ENCODE measurements at places on chromosomes 6 and 20.

DNA sequence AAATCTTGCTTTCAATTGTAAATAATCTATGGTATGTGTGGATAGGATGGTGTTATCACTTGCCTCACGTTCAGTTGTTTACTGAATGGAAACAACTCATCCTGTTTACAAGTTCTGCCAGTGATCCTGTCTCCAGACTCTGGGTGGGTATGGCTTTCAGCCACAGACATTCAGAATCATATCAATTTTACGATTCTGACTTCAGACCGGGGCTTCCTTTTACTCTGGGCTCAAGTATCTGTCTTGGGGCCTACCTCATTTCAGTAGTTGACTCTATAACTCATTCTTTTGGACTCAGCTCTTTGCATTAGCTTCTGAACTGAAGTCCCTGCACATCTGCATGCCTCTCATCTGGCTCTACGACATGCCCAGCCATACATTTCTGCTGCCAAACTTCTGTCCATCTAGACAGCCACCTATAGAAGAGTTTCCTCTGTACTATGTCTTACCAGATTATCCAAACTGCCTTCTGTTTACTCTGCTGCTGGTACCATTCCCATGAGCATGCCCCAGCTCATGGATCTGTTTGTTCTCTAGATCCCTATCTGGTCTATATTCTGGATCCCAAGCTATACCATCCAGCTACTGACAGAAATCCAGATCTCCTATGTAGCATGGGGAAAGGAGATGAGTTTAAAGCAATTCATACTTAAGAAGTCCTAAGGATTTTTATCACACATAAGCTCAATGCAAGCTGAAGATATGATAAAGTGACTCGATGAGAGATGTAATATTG, 34.3 kb downstream of the FYN start:
- DNase-seq, result no peak

GRCh38 chr6:21476112-21476511, 117.4 kb upstream of the SOX4 start:
- DNase-seq, result no peak

- DNase-seq, result no peak
These were observed 5.5 kb upstream of the DLL1 start for GRCh38 chr6:170296423-170296745.

DNA sequence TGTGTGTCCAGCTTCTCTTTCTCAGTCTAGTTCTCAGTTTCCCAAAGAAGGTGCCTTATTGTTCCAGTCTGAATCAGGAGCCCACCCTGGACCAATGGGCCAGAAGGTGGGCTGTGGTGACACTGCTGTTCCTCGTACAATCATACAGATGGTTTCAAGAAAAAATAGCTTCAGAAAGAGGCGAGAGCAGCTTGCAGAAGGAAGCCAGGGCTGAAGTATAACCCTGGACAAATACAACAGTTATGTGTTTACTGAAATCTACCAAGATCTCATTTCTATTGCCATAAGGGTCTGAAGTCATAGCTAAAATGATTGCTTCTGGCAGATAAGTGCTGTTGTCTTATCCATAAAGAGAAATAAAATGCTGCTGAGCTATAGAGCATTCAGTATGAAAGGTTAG, 75.4 kb downstream of the PFDN4 start:
- no peak for DNase-seq

DNA sequence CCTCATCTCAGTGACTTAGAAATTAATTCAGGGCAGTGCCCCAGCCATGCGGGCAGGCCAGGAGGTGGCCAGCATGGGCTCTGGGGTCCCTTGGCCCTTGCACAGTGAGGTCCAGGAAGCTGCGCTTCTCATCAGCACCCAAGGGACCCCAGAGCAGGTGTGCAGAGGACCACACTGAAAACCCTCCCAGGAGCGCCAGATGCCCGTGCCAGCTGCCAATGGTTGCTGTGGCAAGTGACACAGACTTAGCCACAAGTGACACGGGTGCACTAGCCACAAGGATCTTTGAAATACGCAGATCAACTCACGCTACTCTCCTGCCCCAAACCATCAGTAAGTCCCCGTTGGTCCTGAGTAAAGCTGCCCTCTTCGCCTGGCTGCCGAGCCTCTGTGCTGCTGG, 88.1 kb downstream of the ERMARD start:
- DNase-seq, result no peak

- no peak for DNase-seq
These were observed 37.0 kb downstream of the DLL1 start for GRCh38 chr6:170253910-170254269.

DNA sequence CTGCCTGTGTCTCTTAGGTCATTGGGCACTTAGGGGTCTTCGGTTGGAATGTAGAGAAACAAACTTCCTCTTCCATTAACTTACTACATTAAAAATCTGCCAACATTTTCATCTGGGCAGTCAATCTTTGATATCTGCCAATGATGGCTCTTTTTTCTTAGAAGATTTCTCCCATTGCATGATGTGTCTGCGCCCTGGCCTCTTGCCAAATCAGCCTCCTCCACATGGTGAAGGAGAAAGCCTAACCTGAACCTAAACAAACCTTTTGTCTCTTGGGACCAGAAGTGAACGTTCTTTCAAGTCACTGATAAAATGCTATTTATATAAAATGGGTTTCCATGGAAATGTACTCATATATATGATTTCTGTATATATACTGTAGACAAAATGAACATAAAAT, 998.9 kb upstream of the GJE1 start:
- DNase-seq, result no peak

DNA sequence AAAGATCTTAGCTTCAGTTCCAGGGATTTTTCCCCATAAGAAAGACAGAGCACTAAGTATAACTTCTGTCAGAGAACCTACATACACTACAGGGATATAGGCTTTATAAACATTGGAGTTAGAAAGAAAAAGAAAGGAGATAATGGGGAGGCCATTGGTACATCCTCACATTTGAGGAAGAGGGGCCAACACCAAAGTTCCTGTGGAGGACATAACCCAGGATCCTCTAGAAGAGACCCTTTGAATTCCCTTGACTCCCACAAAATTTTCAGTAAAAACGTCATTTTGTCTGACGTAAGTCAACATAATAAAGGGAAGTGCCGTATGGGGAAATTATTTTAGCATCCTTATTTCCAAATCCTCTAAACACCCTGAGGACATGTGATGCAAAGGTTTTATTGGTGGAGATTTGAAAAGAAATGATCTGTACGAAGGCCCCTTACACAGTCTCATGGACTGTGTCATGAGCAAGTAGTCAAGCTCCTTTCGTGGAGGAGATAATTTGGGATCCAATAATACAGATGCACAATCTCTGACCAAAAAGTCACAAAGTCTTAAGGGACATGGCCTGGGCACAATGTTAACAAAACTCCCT, 33.2 kb downstream of the HLA-DRA start:
- DNase-seq, result no peak

DNA sequence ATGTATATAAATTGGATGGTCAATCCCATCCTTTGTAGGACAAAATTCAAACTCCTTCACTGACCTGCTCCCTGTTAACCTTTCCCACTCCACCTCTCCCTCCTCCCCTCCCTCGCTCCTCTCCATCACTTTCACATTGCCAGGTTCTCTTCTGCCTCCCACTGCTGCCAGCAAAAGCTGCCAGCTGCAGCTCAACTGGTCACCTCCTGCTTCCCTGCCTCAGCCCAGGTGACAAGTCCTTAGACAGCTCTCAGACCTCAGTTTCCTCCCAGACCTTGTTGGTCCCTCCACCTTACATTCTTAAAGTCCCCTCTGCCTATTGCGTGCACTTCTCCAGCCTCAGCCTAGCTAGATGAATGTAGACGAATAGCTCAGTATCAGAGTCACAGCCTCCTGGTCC, 23.3 kb upstream of the RTF2 start:
- DNase-seq, result no peak

DNA sequence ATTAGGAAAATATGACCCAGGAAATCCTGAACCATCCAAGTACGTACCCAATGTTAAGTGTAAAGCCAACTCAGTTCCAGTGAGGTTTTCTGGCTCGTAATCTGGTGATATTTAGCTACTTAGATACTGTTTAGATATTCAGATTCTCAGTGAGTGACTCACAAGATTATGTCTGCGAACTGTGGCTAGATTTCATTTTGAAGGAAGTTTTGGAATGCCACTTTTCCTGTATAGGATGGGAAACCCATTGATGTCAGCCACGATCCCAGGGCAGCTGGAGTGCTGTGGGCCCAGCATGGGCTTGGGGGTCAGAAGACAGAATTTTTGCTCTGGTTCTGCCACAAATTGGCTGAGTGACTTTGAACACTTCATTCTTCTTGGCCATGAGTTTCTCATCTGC, 76.3 kb downstream of the TMEM170B start:
- DNase-seq, result peak; percentile 97

DNA sequence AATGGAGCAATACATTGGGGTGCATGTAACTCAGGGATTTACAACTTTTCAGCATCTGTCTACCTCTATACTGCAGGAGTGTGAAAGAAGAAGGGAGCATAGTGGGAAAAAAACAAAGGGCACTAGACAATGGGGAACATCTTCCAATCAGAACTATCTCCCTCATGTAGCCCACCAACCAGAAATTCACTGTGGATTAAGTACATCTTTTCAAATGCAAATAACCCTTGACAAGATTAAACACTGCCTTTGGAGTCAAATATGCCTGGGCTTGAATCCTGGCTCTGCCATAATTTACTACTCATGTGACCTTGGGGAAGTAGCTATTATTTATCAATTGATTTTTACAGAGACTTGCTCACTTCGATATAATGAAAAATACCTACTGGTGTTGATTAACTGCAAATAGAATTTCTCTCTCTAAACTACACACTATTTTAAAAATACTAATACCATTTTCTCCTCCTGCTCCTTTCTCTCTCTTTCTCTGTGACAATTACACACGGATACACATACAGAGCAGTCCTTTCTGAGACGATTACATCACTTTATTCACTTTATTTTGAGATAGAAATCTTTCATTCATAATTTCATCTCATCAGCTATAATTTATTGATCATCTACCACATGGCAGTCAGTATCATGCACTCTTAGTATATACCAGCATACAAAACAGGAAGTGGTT, 783.7 kb downstream of the FRK start:
- DNase-seq, result no peak

DNA sequence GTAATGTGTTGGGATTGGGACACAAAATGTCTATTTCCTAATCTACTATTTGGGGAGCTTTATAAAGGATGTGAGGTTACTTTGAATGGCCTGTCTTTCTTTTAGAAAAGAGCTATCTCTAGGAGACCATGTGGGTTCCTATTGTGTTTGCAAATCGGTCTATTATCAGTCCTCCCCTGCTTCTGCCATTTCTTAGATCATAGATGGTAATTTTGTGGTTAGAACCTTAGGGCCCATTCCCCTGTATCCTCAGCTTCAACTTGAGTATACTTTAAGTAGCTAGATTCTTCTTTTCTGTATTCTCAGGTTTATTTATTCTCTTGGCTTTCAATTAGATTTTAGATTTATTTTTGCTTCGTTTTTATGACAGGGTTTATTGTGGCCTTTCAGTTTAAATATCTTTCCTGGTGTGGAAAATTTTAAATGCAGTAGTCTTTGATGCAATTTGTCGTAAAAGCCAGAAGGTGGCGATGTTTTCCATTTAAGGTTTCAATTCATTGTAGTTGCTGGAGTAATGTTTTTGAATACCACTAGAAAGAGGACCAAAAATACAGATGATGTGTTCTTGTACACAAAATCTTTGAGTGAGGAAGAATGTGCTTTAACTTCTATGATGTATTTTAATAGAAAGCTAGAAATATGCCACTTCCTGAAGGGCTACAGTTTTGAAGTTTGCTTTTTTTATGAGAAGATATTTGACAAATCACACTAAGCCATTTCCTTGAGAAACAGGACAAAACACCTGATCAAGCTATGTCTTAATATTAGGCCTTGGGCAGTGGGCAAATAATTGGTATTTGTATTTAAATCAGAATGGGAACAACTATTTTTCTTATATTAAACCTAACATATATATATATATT, 20.3 kb downstream of the TBPL1 start:
- peak; percentile 75 for DNase-seq

DNA sequence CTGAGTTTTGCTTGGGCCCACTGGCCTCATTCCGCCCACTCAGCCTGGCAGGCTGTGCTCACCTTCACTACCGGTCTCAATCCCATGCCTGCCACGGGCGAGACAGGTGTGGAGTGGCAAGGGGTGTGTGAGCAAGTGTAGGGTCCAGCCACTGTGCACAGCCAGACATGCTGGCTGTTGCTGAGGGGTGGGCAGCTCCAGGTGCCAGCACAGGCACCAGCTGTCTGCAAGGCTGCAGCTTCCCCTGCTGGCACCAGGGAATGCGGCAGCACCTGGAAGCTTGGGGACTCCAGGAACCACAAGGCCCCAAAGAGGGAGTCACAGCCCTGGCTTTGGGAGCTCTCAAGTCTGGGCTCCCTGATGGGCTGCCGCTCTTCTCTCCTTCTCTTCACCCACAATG, 372.7 kb downstream of the CBLN4 start:
- no peak for DNase-seq

DNA sequence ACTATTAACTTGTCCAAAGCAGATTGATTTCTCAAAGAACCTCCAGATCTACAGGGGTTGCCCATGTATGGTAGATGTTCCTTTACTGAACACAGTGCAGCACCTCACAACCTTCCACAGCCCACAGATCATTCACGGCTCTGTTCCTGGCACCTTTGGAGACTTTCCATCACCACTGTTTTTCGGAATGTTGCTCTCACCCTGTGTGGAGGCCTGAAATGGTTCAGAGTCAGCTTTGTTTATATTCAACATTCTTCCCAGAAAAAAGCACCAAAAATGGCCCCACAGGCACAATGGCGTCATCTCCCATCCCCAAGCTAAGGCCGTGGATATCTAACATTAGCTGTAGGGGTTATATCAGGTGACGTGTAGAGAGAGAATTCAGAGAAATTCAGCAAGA, 74.7 kb downstream of the DHX35 start:
- DNase-seq, result peak; percentile 15

DNA sequence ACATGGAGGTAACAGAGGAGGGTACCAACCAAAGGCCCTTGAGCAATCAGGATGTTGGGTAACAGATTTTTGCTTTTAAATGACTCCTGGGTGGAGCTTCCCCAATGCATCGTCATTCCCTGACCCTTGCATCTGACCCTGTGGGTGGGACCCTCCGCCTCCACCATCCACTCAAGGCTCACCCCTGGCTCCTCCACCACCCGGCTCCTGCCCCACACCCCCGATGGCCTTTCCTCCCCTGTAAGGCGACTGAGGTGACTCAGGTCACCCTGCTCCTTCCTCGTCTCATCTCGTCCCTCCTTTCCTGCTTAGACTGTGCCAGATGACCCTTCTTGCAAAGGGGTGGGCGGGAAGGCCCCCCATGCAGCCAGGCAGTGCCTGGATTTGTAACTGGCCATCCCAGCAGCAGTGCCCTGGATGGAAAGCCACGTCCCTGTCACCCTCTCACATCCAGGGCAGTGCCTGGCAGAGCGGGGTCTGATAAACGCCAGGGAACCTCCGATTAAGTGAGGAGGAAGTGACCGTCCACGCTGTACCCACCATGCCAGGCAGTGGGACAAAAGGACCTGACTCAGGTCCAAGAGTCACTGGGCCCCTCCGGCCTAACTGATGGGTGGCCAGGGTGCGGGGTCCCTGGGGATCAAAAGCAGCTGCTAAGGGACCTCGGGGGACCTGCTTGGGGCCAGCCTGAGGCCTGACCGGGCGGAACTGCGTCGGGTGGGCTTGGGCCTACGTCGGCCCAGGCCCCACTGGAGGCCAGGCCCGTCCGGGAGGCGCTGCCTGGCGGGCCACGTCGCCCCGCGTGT, 624 bp upstream of the NPEPL1 start:
- peak; percentile 17 for DNase-seq
